NCI-H2081 (cell line): ENCODE measurements at places on chromosomes 7 and 10.

DNA sequence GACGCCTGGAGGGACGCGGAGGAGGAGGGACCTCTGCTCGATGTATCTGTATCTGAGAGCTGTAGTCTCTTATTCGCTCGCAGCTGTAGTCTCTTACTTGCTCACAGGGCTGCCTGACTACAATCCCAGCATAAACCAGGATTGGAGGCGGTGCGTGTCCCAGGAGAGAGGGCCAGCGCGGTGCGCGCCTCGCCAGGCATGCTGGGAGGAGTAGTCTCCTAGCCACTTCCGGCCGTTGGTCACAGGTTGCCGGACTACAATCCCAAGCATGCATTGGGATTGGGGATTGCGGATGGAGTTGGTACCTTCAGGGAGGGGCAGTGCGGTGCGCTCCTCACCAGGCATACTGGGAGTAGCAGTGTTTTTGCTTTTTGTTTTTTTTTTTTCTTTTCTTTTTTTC is 421.7 kb upstream of the NUPR2 start:
- no peak for DNase-seq

DNA sequence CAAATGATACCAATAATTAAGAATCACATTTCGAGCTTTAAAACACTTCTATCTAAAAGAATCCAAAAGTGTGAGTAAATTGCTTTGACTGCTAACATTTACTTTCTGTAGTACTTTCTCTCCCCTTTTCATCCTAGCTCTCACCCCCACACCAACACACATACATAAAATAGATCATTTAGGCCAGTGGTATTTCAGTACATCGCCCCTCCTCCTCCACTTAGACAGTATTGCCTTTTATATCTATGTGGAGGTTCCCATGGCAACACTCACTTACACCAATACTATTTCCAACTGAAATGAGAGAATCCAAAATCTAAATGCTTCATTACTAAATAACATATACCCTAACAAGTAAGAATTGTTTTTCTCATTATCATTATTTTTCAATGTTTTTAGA is 58.9 kb downstream of the HIBADH start:
- no peak for DNase-seq

DNA sequence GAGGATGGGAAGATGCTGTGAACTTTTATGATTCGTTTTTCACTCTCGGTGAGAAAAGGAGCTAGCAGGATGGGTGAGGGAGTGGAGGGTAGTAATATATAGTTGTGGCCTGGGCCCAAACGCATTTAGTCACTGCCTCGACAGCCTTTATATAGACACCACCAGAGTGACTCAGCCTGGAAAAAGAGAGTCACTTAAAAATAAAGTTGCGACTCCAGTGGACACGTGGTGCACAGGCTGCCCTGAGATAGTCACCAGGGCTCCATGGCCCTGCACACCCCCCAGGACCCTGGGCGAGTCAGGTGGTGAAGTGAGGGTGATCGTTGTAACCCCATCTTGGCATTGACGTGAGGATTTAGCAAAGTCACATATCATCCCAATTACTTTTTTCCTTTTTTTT is 106.7 kb downstream of the CUX1 start:
- no peak for DNase-seq

GRCh38 chr10:21002091-21002878 is 105.2 kb upstream of the NEBL start:
- no peak for DNase-seq

- DNase-seq: no peak
These were observed 106.9 kb upstream of the BET1 start for GRCh38 chr7:94111009-94111408.

GRCh38 chr10:6123532-6123931 is 34.7 kb downstream of the RBM17 start:
- no peak for DNase-seq

DNA sequence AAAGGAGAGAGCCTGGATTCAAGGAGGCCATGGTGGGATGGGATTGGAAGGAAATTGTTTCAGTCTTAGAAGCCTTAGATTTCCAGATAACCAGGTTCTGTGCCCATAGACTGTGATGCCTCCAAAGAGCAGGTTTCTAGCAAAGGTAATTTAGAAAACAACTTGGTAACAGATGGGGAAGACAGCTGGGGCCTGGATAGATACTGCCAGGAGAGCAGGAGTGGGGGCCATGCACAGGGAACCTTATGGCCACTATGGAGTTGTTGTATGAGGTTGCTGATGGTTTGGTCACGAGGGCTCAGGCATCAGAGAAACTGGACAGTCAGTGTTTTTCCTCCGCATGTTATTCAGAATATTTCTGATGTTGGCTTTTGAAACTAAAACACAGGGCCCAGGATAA is 901.9 kb downstream of the LRMDA start:
- DNase-seq: no peak

DNA sequence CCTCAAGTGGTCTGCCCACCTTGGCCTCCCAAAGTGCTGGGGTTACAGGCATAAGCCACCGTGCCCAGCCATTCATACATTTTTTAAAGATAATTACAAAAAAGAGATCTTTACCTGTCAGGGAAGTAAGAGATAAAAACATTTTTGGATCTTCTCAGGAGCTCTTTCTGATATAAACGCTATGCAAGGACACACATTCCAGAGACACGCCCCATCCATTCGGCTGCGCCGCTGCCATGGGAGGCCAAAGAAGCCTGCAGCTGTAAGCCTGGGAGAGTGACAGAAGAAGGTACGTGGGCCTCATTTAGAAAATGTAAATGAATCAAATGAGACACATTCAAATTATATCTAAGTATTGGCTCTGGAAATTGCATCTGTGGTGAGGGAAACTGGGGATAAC is 85.3 kb downstream of the LYZL1 start:
- no peak for DNase-seq
